ENCODE measurements at places on chromosomes 5 and 9.
A peak's percentile ranks its signal among the peaks of the same experiment; 100 is the strongest.

DNA sequence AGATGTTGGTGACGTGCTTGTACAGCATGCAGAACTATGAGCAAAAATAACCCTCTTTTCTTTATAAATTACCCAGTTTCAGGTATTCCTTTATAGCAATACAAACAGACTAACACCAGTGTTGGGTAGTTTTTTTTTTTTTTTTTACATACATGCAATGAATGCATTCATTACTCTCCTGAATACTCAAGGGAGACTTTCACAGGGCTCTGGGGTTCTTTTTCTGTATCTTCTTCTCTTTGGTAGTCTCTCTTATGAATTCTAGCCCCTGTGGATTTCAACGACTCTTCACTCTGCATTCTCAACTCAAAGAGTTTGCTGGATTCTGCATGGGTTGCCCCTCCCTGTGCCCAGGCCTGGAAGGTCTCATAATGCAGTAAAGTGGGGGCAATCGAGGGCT lies 27.8 kb downstream of the PTTG1 start:
- DNase-seq = no peak

DNA sequence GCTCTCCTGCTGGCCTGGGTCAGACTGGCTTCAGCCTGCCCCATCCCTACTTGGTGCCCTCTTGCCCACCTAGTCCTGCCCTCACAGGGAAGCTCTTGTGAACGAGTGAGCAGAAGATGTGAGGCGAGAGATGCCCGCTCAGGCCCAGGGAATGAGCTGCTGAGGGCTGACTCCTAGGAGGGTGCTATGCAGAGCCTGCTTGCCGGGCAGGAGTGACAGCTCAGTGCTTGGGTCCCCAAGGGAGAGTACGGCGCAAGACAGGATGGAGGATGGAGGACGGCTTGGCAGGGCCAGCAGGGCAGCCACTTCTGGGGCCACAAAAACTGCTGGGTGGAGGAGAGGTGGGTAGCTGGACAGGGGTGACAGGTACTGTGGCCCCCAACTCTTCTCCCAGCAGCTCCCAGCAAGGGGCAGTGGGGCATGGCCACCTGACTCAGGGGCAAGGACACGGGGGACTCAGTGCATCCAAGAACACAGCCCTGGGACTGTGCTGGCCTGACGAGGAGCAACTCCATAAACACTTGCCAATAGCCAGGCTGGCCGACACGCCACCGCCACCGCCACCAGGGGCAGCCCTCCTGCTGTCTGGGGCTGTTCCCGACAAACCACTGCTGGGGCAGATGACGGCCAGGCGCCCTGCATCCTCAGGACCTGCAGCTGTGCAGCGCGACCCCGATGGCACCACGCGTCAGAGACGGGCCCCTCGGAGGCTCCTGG lies 55.6 kb upstream of the UBAC1 start:
- DNase-seq = no peak

DNA sequence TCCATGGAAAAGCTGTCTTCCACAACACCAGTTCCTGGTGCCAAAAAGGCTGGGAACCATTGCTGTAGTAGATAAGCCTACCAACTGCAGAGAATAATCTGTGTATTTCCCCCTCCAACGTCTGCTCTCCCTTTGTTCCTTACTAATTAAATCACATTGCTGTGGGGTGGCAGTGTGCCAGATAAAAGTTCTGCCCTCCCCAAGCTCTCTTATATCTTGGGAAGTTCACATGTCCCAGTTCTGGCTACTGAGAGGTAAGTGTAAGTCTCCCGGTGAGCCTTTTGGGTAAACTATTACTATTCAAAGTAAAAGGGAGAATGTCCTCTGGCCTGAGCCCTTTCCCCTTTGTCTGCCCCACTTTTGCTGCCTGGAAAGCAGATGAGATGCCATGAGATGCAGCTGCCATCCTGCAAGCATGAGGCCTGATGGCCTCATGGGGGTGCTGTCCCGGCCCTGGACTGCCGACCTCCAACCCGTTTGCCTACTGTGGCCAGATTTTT lies 14.7 kb downstream of the ENC1 start:
- no peak for DNase-seq

DNA sequence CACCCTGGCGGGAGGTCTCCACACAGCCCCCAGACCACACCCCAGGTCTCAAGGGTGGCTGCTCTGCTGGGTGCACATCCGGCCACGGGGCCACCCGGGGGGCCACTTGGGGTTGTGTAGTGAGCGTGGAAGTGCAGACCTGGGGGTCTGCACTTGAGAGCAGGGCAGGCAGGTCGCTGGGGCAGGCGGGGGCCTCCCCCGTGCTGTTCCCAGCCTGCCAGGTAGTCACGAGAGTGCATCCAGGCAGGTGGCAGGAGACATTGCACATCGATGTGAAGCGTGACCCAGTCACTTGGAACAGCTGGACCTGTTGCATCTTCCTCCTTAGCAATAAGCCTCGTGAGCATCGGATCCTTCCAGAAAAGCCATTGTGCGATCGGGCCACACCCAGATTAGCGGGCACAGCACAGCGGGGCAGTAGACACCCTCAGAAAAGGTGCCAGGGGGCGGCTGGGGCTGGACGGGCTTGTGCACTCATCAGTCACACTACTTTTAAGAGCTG lies 4.8 kb upstream of the ENTPD8 start:
- no peak for DNase-seq

- no peak for DNase-seq
Measured at GRCh38 chr9:124749781-124750180, 21.3 kb downstream of the NR6A1 start.

DNA sequence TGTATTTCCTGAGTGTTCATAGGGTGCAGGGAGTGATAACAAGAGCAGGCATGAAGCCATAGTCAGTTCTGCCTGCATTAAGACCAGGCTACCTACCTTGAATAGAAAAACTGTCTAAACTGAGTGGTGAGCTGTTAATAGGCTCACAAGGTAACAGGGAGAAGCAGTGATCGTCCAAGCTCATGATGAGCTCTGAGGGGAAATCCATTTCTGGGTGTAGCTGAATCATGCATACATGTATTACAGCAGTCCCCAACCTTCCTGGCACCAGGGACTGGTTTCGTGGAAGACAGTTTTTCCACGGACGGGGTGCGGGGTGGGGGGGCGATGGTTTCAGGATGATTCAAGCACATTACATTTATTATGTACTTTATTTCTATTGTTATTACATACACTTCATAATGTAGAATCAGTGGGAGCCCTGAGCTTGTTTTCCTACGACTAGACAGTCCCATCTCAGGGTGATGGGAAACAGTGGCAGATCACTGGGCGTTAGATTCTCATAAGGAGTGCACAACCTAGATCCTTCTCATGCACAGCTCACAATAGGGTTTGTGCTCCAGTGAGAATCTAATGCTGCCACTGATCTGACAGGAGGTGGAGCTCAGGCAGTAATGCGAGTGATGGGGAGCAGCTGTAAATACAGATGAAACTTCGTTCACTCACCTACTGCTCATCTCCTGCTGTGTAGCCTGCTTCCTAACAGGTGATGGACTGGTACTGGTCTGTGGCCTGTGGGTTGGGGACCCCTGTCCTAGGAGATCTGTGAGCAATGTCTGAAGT lies 100.0 kb upstream of the IL6ST start:
- no peak for DNase-seq

- DNase-seq = no peak
Measured at GRCh38 chr9:120726484-120726883, 12.2 kb upstream of the MEGF9 start.

DNA sequence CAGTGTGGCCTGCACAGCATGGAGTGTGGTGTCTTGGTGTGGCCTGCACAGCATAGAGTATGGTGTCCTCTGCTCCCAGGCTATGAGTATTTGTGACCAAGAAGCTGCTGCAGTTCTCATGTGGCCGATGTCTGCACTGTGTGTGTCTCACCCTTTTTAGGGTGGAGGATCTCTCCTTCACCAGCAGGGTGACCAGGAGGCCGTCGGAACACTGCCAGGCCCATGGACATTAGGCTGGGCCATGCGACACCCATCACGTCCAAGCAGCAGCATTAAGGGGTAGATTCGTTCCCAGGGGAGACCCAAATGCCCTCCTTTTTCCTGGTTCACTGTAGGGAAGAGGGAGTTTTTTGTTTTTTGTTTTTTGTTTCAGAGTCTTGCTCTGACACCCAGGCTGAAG lies 115.3 kb upstream of the SPIN1 start:
- DNase-seq = no peak

- DNase-seq = peak; percentile 51
Measured at GRCh38 chr5:95649274-95649673, 2.7 kb downstream of the RFESD start.

DNA sequence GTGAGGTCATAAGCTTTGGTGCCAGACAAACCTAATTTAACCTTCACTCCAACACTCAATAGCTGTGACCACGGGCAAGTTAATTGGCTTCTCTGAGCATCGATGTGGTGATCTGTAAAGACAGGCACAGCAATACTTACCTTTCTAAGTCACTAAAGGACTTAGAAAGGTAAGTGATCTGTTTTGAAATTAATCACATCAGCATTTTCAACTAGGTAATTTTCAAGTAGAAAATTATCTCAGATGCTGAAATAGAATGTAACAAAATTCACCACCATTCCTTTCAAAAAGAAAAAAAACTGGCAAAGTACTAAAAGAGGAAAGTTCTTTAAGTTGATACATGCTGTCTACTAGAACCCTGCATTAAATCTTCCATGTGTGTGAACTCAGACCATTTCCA lies 354.5 kb downstream of the ICE1 start:
- DNase-seq = no peak

- no peak for DNase-seq
Measured at GRCh38 chr5:156588306-156588705, 261.3 kb downstream of the SGCD start.

DNA sequence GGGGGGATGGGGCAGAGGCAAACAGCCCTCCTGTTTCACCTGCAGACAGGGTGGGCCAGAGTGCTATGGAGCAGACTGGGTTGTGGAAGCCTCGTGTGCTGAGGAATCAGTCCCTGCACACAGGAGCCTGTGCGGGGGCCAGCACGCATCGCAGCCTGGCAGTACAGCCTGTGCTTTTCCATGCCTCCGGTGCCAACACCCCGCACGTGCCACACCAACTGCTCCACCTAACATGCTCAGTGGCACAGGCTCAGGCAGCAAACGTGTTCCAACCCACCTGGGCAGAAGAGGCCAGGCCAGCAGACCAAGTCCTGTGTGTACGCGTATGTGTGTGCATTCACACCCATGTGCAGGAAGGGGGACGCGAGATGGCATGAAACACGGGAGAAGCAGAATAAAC lies 37.4 kb upstream of the FBXW11 start:
- no peak for DNase-seq

GRCh38 chr5:111486055-111486454 lies 26.3 kb downstream of the STARD4 start:
- no peak for DNase-seq

- no peak for DNase-seq
Measured at GRCh38 chr5:95520206-95520605, 34.6 kb downstream of the SKIC3 start.

DNA sequence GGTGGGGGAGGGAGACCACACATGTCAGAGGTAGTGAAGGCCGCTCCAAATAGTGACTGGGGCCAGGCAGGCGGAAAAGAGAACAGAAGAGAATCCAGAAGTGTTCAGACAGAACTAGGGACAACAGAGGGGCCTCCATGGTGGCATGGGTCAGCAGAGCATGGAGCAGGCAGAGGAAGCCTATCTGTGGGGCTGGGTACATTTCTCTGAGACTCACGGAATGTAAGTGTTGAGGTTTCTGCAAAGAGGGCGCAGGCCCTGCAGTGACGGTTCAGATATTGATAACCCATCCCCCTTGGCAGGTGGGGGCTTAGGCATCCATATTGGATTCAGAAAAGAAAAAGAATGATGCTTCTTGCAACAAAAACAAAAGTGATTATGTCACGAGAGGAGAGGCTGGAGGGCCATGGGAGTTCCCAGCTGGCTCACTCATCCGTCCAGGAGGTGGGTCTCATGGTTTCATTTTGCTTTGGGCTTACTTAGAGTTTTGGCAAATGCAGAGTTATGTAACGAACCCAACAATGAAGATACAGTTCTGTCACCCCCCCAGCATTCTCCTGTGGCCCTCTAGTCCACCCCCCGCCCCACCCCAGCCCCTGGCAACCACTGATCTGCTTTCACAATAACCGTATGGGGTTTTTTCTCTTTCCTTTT lies 5.4 kb upstream of the RMND5B start:
- DNase-seq = no peak

GRCh38 chr5:54639621-54640020 lies 122.1 kb downstream of the SNX18 start:
- no peak for DNase-seq

DNA sequence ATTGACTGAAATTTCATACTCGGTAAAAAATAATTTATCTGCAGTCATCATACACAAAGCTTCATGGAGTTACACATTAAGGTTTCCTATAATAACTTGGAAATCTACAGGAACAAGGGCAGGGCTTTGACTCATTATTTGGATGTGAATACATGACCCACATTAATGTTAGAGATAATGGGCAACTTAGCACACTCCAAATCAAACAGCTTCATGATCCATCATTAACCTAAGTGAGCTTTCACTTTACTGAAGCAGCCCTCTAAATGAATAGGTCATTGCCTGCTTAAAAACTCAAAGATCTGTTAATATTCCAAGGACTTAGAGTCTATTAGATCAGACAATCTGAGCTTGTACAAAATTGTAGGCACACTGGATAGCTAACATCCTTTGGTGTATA lies 9.0 kb downstream of the CDH12 start:
- DNase-seq = no peak

DNA sequence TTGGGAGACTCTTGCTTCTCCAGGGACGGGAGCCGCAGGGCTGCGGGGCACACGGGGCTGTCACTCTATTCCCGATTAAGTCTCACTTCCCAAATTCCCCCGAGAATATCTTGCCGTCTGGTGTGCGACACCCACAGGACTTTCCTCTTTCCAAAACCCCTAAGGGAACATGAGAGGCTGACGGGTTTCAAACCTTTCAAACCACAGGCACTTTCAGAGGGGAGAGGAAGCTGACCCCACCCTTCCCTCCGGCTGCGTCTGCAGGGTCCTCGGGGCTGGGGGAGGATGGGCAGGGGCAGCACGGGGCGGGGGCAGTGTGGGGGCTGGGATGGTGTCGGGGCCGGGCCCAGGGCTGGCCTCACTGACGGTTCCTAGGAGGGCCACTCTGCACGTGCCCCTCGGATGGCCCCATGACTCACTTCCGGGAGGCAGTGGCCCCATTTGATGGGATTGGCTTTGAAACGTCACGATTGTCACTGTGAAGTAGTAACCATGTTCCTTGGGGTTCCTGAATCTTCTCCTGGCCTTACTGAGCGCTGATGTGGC lies 38.2 kb downstream of the SLC9A3 start:
- no peak for DNase-seq

GRCh38 chr5:109762821-109763220 lies 73.1 kb downstream of the MAN2A1 start:
- no peak for DNase-seq
